ENCODE measurements at places on chromosomes 12 and 14. TPM values are rescaled to one million over a fixed set of nuclear protein-coding genes. Genes with fewer than 3 reads are reported as not detected.

DNA sequence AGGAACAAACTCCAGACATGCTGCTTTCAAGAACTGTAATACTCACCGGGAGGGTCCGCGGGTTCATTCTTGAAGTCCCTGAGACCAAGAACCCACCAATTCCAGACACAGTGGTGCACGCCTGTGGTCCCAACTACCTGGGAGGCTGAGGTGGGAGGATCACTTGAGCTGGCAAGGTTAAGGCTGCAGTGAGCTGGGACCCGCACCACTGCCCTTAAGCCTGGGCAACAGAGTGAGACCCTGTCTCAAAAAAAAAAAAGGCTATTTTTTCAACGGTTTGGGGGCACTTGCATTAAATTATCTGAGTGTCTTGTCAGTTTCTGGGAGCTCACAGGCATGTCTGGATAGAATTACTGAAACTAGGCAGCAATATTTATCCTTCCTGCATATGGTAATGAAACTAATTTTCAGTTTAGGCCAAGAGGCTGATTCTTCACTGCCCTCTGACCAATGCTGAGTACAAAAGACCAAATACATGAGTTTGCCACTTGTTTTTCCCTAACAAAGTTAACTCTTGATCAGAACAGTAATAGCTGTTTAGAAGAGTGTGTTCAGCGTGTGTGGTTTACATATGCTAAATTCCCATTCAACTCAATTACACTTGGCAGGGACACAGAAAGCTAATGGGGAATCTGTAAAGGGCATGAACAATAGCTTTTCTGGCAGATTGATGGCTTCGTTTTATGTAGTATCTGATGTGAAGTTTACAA is 65.8 kb upstream of the RASSF3 start:
- DNase-seq, result no peak

Gene TAMALIN
- 0.49 TPM for total RNA-seq

GRCh38 chr12:13211191-13211858 is 14.8 kb downstream of the EMP1 start:
- no peak for DNase-seq

DNA sequence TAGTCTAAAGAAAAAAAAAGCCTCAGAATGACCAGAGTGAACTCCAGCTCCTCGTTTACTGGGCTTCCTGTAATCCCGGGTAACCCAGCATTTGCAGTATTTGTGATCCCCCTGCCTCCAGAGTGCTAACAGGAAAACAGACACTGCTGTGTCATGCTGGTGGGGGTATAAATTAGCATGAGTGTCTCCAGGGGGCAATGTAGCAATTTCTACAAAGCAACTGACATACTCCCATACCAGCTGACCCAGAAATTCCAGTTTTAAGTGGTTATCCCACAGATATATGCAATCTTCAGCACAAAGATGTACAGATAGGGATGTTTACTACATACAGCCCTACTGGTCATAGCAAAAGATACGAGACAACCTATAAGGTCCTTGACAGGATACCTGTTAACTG is 18.8 kb downstream of the TTC7B start:
- no peak for DNase-seq

- DNase-seq, result no peak
These were observed 24.4 kb downstream of the ADCY6 start for GRCh38 chr12:48764521-48764920.

- peak; percentile 82 for DNase-seq
These were observed at the start of gene RPL41 for GRCh38 chr12:56116267-56117081. TSS of gene RPL41 (plus strand) at chr12:56116633.

Data from GM12878 (cell line).